ENCODE measurements at places on chromosomes 16 and 17.

DNA sequence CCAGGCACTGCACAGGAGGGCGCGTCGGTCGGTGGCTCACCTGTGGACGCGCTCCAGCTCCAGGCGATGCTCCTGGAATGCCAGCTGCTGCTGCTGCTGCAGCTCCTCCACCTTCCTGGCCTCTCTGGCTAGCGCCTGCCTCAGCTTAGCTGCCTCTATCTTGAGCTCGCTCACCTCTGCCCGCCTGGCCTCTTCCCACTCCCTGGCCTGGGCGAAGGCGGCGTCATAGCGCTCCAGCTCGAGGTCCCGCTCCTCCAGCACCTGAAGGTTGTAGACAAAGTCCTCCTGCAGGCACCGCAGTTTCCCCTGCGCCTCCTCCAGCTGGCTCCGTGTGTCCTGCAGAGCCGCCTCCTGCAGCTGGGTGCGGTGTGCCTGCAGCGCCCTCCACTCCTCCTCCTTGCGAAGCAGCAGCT, 11.1 kb downstream of the CCDC57 start:
- no peak for DNase-seq

DNA sequence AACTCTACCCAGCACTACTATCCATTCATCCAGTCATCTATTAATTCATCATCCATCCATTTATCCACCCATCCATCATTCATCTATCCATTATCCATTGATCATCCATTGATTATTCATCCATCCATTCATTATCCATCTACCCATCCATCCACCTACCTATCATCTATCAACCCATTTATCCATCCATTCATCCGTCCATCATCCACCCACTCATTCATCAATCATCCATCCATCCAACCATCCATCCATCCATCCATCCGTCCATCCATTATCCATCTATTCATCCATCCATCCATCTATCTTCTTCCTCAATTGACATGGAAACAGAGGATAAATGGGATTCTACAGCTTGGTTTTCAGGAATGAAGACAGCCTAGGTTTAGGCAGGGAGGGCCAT, 12.0 kb downstream of the SLC4A1 start:
- DNase-seq = no peak

GRCh38 chr16:22734368-22734767, 79.6 kb upstream of the HS3ST2 start:
- DNase-seq = no peak

DNA sequence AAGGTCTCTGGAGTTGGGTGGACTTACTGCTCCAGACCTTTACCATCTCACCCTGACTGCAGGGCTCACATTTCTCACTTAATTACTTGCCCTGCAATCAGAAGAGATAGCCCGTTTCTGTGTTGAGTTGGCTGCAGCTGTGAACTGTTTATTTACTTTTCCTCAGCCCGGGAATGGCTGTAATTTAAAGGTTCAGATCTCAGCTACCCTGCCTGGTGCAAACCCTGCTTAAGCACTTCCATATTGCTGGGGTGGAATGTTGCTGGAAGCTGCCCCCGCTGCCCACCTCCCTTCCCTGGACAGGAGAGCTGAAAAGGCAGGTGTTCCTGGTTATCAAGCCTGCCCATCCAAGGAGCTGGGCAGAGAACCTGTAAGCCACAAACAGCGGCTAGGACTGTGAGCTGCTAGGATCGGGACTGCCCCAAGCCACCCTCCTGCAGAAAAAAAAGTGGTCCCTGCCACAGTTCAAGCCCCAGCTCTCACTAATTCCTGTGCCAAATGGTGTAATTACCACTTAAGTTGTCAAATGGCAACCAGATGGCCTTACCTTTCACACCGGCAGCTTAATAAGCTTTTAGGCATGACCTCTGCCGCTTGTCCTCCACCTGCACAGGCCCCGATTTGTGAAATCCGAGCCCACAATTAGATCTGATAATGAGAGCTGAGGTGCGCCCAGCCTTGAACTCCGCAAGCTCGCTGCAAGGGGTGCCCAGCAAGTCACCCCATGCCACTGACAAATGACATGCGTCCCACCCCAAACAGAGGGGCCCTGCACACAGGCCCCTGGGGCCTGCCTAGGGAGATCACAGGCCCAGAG, 269.8 kb downstream of the C16orf95 start:
- DNase-seq = no peak

GRCh38 chr16:72474501-72475123, 302.7 kb upstream of the PMFBP1 start:
- no peak for DNase-seq

- no peak for DNase-seq
Observed at GRCh38 chr17:9987779-9988585, 82.9 kb upstream of the RCVRN start.

GRCh38 chr17:15245054-15245453, 20.1 kb downstream of the PMP22 start:
- DNase-seq = no peak

GRCh38 chr17:36855459-36855858, 81.8 kb upstream of the LHX1 start:
- no peak for DNase-seq

- DNase-seq = no peak
Observed at GRCh38 chr16:84268291-84269040, 26.2 kb upstream of the WFDC1 start.

DNA sequence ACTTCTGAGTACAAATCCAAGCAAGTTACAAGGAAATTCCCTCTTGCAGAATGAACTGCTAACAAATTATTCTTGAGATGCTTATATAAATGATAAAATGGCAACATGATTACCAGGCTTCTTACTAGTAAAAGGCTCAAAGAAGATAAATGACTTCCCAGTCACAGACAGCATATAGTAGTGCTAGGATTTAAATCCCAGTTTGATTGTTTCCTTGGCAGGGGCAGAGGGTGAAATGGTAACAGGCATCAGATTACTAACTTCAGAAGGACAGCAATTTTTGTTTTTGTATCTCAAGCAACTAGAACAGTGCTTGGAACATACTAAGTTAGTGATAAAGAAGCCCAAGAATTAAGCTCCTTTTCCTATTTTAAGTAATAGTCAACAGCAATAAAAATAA, 102.8 kb downstream of the SSH2 start:
- DNase-seq = no peak

DNA sequence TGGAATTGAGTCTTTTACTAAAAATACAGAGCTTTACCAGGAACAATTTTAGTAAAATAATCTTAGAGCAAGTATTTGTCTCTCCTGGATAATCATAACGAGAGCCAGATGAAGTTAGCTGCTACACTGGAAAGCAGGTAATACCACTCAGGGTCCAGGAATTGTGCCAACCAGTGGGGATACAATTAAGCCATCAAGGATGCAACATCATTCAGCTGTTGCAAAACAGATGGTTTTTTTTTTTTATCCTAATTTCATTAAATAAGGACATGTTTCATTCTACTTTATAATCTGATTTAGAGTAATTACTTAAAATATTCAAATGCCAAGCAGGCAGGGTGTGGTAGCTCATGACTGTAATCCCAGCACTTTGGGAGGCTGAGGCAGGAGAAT, 10.2 kb downstream of the MMD start:
- no peak for DNase-seq

- no peak for DNase-seq
Observed at GRCh38 chr17:49976163-49976827, 7.3 kb downstream of the DLX4 start.

- no peak for DNase-seq
Observed at GRCh38 chr17:41013606-41014005, 4.7 kb upstream of the KRTAP3-1 start.

GRCh38 chr17:2302778-2303203, 794 bp downstream of the SMG6 start:
- no peak for DNase-seq

DNA sequence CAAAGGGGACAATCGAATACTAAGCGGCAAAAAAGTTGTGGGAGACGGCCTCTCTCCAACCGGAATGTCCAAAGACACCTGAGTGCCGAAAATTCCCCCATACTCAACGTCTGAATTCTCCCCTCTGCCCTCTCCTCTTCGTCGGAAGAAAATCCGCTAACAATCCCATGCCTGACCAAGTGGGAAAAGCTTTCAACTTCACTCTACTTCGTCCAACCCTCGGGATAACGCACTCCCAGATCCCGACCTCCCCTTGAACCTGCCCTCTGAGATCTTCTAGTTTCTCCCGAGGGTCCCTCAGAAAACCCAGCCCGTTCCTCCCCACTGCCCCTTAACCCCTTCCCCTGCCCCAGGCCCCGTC, 961 bp downstream of the AMFR start:
- DNase-seq = no peak

GRCh38 chr16:96935-97381, 18.9 kb downstream of the MPG start:
- peak; percentile 87 for DNase-seq

DNA sequence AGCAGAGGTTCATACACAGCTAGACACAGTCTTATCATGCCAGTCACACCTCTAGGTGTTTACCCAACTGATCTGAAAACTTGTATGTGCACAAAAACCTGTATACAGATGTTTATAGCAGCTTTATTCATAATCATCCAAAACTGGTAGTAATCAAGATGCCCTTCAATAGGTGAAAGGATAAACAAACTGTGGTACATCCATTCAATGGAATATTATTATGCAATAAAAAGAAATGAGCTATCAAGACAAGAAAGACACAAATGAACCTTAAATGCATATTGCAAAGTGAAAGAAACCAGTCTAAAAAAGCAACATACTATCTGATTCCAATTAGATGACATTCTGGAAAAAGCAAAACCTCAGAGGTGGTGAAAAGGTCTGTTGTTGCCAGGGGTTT, 47.6 kb upstream of the CNEP1R1 start:
- no peak for DNase-seq

- DNase-seq = no peak
Observed at GRCh38 chr17:60230358-60230757, 80.6 kb downstream of the CA4 start.

- DNase-seq = no peak
Observed at GRCh38 chr17:65712383-65713267, 151.2 kb upstream of the AXIN2 start.

All from RWPE2 (cell line).